ENCODE measurements at places on chromosomes 2 and 18.

- DNase-seq, result no peak
These were observed 15.1 kb downstream of the TRAK2 start for GRCh38 chr2:201436141-201436540.

DNA sequence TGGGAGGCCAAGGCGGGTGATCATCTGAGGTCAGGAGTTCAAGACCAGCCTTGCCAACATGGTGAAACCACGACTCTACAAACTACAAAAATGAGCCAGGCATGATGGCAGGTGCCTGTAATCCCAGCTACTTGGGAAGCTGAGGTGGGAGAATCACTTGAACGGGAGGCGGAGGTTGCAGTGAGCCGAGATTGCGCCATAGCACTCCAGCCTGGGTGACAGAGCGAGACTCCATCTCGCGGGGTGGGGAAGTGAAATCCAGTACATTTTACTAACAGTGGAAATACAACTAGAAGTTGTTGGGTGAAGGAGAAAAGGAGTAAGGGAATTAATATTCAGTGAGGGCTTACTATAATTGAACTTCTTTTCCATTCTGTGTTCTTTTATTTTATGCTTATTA lies 13.2 kb upstream of the ENOSF1 start:
- no peak for DNase-seq

DNA sequence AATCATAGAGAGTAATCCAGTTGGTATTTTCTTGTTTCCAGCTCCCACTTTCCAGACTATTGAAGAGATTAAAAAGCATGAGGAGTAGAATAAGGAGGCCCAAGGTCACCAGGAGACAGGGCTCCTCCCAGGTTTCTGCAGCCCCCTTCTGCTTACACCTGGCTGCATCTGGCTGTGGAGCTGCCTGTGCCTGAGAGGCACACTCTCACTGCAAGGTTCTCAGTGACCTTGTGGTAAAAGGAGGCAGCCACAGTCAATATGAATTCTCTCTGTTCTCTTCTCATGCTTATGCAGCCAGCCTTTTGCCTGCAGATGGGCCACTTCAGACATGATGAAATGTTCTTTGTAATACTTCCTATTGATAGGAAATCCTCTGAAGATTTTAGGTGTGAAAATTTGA lies 233.7 kb downstream of the MYO3B start:
- no peak for DNase-seq

DNA sequence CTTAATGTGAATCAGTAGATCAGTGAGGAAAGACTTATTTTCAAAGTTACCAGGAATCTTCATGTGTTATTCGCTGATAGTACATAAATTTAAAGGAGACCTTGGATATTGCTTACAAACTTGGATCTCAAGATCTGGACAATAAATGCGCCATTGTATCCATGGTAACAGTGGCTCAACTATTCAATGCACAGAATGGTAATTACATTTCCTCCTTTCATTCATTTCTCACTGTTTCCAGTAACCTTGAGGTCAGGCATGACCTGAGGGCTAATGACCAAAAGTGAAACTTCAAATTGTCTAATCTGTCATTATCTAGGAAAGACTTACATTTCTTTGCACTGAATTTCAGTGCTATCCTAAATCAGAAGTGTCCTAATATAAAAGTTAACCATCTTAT lies 8.1 kb downstream of the LRP2 start:
- no peak for DNase-seq

DNA sequence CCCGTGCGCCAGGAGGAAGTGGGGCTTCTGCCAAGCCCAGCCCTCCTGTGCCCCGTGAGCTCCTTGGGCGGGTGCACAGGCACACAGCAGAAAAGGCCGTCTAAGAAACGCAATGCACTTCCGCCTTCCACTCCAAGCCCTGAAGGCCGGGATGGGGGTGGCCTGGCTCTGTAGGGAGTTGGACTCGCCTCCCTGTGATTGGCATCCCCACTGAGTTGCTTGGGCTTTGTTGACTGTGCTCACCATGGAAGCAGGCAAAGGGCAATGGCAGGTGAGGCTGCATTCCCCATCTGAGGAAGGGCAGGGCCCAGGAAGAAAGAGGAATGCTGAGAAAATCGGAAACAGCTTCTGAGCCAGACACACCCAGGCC lies 66.8 kb downstream of the CRACDL start:
- peak; percentile 51 for DNase-seq

DNA sequence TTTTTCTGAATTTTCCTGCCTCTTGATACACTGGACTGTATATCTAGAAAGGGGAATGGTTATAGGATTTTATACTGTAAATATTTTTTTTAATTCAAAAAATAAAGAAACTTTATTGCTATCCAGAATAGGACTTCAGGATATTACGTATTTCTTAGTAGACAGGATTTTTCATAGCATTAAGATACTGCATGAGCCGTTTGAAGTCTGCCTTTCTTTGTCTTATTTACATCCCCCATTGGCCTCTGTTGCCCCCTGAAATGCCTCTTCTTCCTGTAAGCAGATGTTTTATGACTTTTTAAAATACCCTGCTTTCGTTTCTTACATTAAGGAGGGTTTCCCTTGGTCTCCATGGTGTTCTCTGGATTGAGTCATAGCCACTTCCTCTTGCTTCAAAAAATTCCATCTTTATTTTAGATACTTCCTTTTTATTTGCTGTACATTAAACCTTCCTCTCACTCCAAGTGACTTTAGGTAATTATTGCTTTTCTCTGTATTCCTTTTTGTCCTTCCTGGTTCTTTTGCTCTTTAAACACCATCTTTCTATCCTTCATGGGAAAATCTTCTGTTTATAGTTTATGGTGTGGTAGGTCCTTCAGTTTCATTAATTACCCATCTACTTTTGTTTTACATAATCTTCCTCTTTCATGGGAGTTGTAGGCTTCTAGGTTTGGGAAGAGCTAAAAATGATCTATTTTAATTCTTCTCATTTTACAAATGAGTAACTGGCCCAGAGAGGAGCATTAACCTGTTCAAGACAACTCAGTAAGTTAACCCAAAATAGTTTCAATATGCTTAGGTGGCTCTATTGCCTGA lies 72.6 kb downstream of the ZNF532 start:
- DNase-seq, result no peak

- no peak for DNase-seq
These were observed 325.2 kb downstream of the GBX2 start for GRCh38 chr2:235842941-235843340.

DNA sequence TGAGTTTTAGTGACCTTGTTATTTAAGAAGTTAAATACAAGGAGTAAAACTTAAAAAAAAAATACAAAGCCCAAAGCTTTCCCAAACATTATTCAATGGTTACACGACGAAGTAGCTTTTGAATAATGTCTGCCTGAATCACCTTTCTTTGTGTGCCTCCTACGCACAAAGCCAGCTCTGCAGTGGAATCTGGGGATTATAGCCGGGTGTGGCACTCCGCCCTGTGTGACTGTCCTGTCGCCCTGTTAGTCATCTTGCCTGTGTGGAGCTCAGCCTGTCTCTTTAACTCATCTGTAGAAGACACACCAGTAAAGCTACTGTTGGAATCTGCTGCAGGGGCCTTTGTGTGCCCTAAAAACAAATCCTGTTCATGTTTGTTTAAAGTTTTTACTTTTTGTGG lies 79.4 kb upstream of the TCF7L1 start:
- no peak for DNase-seq

DNA sequence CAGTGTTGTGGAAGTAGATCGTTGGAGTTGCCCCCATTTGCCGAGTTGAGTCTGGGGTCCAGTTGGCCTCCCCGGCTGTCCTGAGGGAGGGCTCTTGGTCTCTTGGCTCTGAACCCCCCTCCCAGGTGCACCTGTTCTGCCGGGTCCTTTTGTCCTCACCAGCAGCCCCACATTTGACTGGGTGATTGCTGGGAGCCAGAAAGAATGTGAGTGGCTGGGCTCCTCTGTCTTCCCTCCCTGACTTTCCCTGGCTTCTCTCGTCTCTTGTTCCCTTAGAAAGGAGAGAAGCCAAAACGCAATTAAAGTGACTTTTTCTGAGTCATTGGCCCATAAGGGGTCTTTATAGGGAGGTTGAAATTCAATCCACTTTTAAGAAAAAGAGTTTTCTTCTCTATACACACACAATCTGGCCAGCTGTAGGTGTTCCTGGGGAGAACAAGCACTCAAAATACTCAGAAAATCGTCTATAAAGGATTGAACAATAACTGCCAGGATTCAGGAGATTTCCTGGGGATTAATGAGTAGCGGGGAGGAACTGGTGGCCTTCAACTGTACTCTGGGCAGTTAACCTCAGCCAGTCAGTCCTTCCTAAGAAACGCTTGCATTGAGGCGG lies 131.0 kb downstream of the TMEM182 start:
- DNase-seq, result no peak

DNA sequence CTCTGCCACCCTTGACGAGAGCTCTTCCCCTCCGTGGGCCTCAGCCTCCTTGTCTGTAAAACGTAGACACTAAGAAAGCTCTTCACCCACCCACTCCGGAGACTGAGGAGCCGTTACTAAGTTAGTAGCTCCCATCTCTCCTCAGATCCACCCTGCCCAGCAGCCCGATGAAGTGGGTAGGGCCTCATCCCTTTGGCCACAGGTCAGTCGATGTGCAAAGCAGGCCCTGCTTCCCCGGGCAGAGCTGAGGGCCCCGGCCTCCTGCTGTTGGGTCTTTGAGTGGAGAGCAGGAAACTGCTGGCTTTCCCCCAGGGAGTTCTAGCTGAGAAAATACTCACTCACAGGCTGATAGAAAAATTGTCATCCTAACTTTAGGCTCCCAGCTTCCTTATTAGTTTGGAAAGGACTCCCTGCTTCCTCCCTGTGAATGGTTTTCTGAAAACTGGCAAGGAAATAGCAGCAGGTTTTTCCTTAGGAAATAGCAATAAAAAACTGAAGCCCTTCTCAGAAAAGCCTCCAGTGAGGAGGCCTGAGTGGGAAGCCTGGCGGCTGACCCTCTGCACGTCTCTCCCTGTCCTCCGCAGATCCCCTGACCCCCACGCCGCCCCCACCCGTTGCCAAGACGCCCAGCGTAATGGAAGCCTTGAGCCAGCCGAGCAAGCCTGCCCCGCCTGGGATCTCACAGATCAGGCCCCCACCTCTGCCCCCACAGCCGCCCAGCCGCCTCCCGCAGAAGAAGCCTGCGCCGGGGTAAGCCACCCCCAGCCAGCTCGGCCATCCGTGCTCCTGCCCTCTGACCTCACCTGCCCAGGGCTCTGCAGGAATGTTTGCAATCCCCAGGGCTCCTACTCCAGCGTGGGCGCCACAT lies 30.2 kb downstream of the ITGB1BP1 start:
- no peak for DNase-seq

Data from RPMI8226 (cell line).